ENCODE measurements at places on chromosomes 5 and 9.

- DNase-seq: no peak
Observed at GRCh38 chr5:107372723-107373450, 297.9 kb downstream of the EFNA5 start.

DNA sequence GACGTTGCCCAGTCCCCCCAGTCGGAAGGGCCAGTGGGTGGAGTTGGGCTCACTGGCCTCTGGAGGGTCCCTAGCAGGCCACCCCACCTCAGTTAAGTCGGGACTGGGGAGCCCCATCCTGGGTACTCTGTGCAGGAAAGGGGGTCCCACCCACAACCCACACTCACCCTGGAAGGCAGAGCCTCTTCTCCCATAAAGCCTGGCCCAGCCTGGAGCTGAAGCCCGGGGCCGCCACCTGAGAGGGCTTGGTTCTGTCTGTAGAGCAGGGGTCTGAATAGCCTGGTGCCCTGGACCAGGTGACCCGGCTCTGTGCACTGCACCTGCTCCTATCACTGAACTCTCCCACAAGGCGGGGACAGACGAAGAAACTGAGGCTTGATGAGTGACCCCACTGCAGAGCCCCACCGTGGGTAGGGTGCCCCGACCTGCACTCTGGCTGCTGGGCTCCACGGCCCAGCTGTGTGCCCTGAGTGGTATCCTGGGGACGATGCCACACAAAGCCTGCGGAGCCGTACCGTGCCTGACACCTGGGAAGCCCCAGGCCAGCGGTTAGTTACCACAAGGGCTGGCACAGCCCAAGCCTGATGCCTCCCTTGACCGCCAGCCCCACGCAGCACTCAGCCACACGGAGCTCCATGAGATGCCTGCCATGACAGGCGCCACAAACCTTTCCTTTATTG is 7.3 kb downstream of the PTGES2 start:
- DNase-seq: no peak

DNA sequence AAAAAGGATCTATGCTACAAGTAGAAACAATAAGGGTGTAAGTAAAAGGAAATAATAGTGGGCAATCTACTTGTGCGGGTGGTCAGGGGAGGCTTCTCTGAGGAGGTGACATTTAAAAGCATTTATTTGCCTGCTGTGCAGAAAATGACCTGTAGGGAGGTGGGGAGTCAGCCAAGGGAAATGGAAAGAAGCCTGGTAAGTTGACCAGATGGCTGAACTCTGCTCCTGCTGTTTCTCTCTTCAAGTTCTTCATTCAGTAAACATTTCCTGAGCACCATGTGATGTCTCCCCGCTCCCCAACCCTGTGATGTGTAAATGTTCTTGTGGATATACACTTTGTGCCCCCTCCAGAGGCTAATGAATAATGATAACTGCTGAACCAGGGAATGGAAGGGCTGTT is 9.9 kb upstream of the SPIN1 start:
- no peak for DNase-seq

DNA sequence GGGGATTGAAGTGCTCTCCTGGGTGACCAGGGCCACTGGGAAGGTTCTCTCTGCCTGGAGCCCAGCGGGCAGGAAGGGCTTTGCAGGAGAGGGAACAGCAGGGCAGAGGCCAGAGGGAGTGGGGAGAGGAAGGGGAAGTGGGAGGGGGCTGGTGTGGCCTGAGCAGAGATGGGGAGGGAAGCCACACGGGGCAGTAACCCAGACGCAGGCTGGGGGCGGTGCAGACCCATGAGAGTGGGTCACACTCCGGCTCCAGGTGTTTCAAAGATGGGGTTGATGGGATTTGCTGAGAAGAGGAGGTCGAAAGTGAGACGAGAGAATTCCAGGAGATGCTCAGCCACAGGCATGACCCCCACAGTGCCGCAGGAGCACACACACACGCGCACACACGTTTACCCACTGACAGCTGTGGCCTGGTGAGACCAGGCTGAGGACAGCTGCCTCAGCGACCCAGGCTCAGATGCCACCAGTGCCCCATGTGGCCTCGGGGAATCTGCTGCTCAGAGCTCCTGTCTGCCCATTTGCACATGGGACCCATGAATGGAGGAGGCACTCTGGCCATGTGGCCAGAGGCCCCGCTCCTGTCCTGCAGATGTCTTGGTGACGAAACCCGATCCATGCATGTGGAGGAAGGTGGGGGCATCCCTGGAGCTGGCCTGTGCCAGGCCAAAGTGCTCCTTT is 32.7 kb upstream of the FCN2 start:
- DNase-seq: no peak

GRCh38 chr5:120452471-120452870 is 11.6 kb upstream of the PRR16 start:
- DNase-seq: no peak
